Glutamatergic neuron (in vitro differentiated cells): ENCODE measurements at places on chromosomes 11 and 22. TPM values are rescaled to one million over a fixed set of nuclear protein-coding genes. Genes with fewer than 3 reads are reported as not detected.

The CFAP300 gene
- total RNA-seq = 1.4 TPM

The FGF3 gene
- total RNA-seq = not detected

DNA sequence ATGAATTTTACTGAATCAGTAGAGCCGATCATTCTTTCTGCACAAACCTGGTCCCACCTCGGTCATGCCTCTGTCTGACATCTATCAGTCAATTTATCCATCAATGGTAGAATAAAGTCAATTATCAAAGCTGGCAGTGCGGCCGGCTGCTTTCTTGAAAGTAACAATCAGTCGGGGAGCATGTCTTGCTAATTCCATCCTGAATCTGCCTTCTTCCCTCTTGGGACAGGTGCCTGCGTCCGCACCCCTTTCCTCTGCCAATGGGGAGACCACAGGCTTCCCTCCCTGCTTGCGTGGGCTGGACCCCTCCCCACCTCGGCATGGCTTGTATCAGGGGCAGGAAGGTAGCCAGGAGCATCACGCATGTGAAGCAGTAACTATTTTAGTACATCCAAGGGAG, 962.9 kb downstream of the BRD1 start:
- H3K4me1 ChIP-seq = no peaks in the 10 kb centered on the region
- H3K4me3 ChIP-seq = no peak overlapping the region
- peaks cover 7% of the 10 kb centered on the region for H3K36me3 ChIP-seq
- no peak overlapping the region for H3K27ac ChIP-seq
- DNase-seq = no peak

DNA sequence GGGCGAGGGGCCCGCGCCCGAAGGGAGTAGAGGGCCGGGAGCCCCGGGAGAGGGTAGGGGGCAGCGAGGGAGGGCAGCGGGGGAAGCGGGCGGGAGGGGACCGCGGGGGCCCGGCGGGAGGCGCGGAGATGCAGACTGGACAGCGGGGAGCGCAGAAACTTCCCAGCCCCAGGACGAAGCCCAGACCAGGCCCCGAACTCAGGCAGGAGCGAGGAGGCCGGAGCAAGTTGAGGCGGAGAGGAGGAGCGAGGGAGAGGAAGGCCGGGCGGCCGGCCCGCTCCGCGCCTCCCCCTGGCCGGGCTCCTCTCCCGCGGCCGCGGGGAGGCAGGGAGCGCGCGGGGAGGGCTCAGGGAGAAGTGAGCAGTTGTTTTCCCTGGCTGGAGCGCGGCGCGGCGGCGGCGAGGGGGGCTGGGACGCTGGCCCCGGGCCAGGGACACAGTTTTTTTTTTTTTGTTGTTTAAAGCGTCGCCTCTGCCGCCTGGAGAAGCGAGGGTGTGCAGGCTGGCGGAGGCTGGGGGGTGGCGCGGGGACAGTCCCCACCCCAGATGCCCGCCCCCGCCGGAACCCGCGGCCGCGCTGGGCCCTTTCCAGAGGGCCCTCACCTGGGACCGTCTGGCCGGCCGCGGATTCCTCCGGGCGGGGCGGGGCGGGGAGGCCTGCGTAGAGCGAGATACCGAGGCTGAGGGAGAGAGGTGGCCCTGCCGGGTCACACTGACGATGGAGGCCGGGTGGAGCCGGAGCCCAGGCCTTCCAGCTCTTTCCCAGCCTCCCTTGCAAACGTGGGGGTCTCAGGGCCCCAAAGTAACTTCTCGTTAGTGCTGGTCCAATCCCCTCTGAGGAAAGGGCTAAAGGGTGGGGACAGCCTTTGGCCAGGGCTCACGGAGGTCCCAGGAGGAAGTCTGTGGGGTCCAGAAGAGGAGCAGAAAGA, at the start of gene LTBP3:
TSS of gene LTBP3 (minus strand) at position 358 of the 928 bp plus-strand sequence. CDS start 400 bp downstream, outside the sequence.
- peaks cover 14% of the 10 kb centered on the region for H3K27me3 ChIP-seq
- peak within 1 kb of the TSS; percentile 76 for H3K4me3 ChIP-seq
- no peak for DNase-seq

DNA sequence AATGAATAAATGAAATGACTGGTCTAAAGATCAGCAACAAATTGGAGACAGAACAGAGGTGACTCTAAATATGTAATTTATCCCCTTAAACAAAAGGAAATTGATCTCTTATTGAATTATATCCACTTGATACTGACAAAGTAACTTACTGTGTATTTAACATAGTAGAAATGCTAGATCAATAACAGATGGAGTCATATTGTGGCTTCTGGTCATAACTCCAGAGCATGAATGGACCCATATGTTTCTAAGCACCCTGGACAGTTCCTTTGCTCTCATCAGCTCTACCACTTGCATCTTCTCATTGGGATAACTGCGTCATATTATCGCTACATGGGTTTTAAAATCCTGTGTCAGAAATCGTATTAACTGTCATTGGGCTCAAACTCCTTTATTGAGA, 222.3 kb downstream of the ETS1 start:
- DNase-seq = no peak
- no peak overlapping the region for H3K27ac ChIP-seq
- H3K36me3 ChIP-seq = no peaks in the 10 kb centered on the region
- no peak overlapping the region for H3K4me3 ChIP-seq
- peaks cover 27% of the 10 kb centered on the region for H3K4me1 ChIP-seq
- peaks cover 3% of the 10 kb centered on the region for H3K27me3 ChIP-seq

GRCh38 chr22:23204541-23205157, 24.3 kb downstream of the BCR start:
- H3K4me3 ChIP-seq = no peak overlapping the region
- no peak for DNase-seq
- H3K36me3 ChIP-seq = no peaks in the 10 kb centered on the region
- peaks cover 9% of the 10 kb centered on the region for H3K27me3 ChIP-seq
- peaks cover 37% of the 10 kb centered on the region for H3K4me1 ChIP-seq

DNA sequence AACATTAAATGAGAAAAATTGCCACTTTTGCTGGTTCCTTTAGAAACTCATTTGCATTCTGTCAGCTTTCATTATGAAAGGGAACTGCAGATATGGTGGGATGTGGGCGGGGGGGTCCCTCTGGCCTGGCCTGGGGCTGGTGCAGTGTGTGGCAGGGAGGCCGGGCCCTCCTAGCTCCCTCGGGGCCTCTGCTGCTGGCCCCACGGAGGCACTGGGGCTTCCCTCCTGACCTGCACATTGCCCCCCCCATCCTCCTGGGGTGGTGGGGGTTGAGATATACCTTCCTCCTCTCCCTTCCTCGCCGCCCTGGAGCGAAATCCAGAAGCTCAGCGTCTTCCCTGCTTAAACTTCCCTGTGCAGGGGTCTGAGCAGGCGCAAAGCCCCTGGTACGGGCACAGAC, 1005.9 kb downstream of the BRD1 start:
- H3K27ac ChIP-seq = no peak overlapping the region
- H3K27me3 ChIP-seq = peaks cover 4% of the 10 kb centered on the region
- no peak for DNase-seq
- H3K4me3 ChIP-seq = no peak overlapping the region

DNA sequence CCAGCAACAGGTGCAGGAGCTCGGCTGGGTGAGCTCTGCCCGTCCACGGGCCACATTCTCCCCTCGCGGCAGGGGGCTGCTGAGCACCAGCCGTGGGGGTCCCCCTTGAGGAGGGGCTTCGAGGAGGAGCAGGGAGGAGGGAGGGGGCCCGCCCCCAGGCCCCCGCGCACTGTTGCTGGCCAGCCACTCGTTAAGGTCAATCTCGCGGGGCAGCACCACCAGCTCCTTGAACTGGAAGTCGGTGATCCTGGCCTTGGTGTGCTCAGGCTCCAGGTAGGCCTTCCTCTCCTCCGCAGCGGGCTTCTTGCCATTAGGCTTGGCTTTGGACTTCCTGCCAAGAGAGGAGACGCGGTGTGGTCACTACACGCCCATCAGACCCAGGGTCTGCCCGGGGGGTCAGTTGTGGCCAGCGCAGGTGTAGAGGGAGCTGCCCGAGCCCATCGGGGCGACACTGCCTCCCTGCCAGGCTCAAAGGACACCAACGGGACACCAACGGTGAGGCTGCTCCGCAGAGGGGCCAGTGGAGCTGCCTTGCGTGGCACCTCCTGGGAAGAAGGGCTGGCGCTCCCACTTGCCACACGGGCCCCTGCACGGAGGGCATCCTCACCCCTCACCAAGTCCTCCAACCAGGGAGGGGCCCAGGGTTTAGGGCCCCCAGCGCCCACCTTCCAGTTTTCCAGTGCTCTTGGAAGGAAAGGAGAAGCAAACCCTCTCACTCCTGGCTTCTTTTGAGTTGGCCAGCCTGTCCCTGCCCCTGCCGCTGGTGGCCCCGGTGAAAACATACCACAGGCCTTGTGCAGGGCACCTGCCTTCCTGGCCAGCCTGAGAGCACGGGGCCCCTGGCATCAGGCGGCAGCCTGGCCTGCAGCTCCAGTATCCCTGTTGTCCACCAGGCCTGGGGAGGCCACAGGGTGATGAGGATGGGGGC, 5.8 kb downstream of the MOB2 start:
- peaks cover 4% of the 10 kb centered on the region for H3K27me3 ChIP-seq
- no peak overlapping the region for H3K4me3 ChIP-seq
- DNase-seq = no peak
- no peak overlapping the region for H3K27ac ChIP-seq
- H3K36me3 ChIP-seq = no peaks in the 10 kb centered on the region
- peaks cover 3% of the 10 kb centered on the region for H3K4me1 ChIP-seq

GRCh38 chr11:20795005-20795404, 125.6 kb downstream of the NELL1 start:
- DNase-seq = no peak
- H3K36me3 ChIP-seq = no peaks in the 10 kb centered on the region
- no peaks in the 10 kb centered on the region for H3K27me3 ChIP-seq
- H3K4me1 ChIP-seq = no peaks in the 10 kb centered on the region
- H3K27ac ChIP-seq = no peak overlapping the region
- no peak overlapping the region for H3K4me3 ChIP-seq

- no peak overlapping the region for H3K4me3 ChIP-seq
- no peak for DNase-seq
- H3K4me1 ChIP-seq = peaks cover 17% of the 10 kb centered on the region
- no peaks in the 10 kb centered on the region for H3K36me3 ChIP-seq
- no peaks in the 10 kb centered on the region for H3K27me3 ChIP-seq
- no peak overlapping the region for H3K27ac ChIP-seq
Measured at GRCh38 chr11:95577716-95578460, 211.7 kb downstream of the FAM76B start.

DNA sequence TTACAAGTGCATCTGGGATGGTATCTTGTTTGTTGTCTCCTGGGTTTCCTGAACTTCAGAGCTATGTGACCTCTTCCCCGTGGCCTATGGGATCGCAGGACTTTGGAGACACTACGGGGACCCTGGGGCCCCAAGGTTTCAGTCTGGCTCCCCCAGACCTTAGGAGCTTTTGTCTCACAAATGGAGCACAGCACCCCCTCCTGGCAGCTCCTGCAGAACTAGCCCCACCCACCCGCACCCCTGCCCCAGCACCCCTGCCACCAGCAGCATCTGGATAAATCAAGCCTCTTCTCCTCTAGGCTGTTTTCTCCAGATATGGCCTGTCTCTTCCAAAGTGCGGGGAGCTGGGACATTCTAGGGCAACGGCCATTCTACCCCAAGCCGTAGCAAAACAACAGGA, 10.4 kb downstream of the RCOR2 start:
- H3K27me3 ChIP-seq = peaks cover 20% of the 10 kb centered on the region
- peaks cover 3% of the 10 kb centered on the region for H3K36me3 ChIP-seq
- H3K4me1 ChIP-seq = peaks cover 26% of the 10 kb centered on the region
- peak; percentile 58 for DNase-seq
